Astrocyte (in vitro differentiated cells and primary cell): ENCODE measurements at places on chromosomes 5 and 9. TPM values are rescaled to one million over a fixed set of nuclear protein-coding genes. Genes with fewer than 3 reads are reported as not detected.

Gene EIF4E1B
- not detected in 2 replicates for total RNA-seq

DNA sequence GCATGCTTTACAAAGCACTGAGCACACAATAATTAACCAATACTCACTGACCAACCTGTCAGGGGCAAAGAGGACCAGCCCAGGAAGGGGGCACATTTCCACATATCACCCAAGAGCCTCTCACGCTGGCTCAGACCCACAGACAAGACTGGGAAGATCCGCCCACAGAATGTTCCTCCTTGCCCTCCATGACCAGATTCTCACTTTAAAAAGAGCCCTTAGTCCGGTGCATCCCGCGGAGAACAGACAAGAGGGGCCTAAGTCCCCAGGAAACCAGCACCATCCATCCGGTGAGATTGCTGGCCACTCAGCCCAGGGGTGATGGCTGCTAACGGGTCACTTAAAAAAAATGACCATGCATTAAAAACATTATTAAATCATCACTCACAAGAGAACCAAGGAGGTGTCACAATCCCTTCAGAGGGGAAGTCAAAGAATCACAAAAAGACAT is 32.9 kb downstream of the SEMA4D start:
- no peak for DNase-seq
- H3K36me3 ChIP-seq = no peaks in the 10 kb centered on the region

Gene WDR31
- total RNA-seq = 1.6 and 2.1 TPM in 2 replicates

GRCh38 chr9:79662537-79662956 is 90.8 kb downstream of the TLE4 start:
- no peaks in the 10 kb centered on the region for H3K36me3 ChIP-seq
- H3K27me3 ChIP-seq = no peaks in the 10 kb centered on the region
- no peak for DNase-seq
- peaks cover 14% of the 10 kb centered on the region for H3K4me1 ChIP-seq
- no peak overlapping the region for H3K4me3 ChIP-seq

DNA sequence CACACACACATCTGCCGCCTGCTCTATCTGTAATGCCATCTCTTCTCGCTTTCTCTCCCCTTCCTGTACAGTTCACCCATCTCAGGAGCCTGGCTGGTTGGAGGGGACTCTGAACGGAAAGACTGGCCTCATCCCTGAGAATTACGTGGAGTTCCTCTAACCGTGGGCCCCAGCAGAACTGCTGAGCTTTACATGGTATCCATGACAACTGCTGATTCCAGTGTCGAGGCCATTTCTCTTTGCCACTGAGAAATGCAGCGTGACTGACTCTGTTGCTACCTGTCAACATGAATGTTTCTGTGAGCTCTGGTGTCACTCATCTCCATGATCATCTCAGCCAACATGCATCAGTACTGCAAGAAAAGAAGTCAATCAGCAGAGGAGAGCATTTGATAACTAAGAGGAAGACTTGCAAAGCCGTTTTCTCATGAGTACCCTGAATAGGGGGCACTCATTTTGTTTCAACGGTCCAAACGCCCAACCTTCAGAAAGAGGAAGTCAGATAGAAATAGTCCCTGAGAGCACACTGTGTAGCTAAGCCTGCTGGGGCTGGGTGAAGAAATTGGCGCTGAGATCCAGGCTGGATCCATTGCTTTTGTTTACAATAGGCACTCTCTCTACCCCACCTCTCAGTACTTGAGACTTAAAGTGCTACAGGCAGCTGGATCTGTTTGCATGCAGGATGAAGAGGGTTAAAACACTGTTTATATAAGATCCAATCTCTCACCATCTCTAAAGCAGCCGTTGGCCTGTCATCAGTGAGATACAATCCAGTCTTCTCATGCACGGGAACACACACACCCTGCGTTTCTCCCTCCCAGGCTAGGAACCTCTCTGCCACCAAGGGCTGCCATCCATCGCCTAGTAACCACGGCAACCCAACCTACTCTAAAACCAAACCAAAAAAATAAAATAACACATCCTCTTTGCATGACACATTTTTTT is 180.9 kb downstream of the NR3C1 start:
- H3K27me3 ChIP-seq = no peaks in the 10 kb centered on the region
- H3K27ac ChIP-seq = no peak overlapping the region
- H3K36me3 ChIP-seq = no peaks in the 10 kb centered on the region
- no peak overlapping the region for H3K4me3 ChIP-seq
- H3K4me1 ChIP-seq = no peaks in the 10 kb centered on the region
- no peak for DNase-seq

Gene MSX2
- total RNA-seq = 5.6 and 12.0 TPM in 2 replicates
